Activated T-helper 1 cell treated with Interleukin-2 at 50 U/mL for 16 hours (primary cell): ENCODE measurements at places on chromosomes 3 and 15.

GRCh38 chr3:197542741-197543454 is 12.9 kb downstream of the BDH1 start:
- DNase-seq, result no peak

DNA sequence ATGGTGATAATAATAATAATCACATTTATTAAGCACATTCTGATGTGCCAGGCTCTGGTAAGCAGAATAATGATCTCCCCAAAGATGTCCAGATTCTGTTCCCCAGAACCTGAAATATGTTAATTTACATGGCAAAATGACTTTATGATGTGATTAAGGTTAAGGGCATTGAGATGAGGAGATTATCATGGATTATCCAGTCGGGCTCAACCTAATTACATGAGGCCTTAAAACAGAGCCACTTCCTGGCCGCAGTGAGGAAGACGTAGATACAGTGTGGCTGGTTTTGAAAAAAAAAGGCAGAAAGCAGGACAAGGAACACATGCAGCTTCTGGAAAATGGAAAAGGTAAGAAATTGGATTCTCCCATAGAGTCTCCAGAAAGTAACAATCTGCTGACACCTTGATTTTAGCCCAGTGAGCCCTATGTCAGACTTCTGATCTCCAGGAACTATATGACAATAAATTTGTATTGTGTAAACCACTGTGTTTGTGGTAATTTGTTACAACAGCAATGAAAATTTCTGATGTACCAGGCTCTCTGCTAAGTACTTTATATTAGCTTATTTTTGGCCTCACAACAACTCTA is 126.7 kb downstream of the ALCAM start:
- no peak for DNase-seq

- no peak for DNase-seq
Observed at GRCh38 chr15:81195339-81195864, 1.3 kb upstream of the IL16 start.

- DNase-seq, result no peak
Observed at GRCh38 chr15:44727485-44728231, 8.7 kb upstream of the TRIM69 start.

- DNase-seq, result no peak
Observed at GRCh38 chr15:82849556-82850512, 40.4 kb downstream of the WHAMM start.

DNA sequence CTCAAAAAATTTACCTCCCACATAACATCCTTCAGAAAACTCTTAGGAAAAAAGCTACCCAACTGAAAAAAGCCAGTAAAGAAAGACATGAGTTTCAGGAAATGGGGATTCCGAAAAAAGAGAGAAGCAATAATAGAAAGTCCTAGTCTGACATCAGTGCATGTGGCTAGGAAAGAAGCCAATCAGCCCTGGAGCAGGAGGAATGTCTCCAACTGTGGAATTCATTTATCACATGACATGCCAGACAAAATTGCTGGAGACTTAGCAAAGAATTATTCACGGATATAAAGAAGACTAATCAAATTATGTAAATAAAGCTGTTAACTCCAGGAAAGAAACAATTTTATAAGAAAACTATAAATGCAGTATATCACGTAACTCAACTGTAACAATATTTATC is 258.9 kb upstream of the RARB start:
- DNase-seq, result no peak

- DNase-seq, result no peak
Observed at GRCh38 chr15:65789105-65789504, 3.0 kb downstream of the DENND4A start.

DNA sequence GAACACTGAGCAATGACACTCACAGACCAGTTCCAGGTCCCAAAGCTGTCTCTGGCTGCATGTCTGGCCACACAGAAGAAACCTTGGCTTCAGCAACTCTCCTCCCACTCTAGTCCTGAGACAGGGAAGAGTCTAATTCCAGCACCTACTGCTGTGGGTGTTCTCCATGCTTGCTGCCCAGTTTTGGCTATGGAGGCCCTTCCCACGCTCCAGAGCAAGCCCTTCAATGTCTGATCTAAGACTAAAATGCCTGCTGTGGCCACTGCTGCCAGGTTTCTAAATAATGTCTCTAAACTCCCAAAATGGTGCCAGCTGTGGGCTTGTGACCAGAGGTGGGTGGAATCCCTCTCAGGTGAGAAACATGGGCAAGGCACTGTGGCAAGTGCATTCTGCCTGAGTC is 531.3 kb downstream of the GRM7 start:
- no peak for DNase-seq

GRCh38 chr15:91826443-91826842 is 27.1 kb upstream of the SLCO3A1 start:
- DNase-seq, result no peak

DNA sequence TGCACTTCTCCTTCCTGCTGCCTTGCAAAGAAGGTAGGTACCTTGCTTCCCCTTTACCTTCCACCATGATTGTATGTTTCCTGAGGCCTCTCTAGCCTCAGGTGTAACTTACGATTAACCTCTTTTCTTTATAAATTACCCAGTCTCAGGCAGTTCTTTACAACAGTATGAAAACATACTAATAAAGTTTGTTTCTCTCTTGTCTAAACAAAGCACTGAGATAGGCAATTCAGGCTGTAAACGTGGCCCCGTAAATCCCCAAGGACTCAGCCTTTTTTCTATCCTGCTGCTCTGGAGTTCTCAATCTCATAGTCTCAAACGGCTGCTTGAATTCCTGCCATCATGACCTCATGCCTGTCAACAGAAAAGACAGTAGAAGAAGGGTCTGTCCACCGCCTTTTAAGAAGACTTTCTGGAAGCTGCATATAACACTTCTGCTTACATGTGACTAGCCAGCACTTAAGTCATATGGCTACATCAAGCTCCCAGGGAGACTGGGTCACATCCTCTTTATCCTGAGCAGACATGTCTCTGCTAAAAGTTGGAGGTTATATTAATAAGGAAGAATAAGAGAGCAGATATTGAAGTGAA is 257.8 kb downstream of the EBLN2 start:
- no peak for DNase-seq

DNA sequence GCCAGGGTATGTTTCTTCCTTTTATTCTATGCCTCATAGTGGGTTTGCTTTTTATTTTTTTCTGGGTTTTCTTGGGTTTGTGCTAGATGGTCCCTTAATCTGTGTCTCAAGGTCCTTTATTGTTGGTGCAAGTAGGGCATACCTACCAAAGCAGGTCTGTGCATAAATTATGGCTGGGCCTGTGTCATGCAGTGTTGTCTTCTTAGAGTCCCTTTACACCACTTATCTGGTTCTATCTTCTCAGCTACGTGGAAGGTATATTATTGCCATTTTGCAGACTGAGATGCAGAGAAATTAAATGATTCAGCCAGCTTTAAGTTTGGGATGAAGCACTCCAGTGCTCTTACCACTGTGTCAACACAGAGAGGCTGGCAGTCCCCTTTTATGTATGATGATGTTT is 293.5 kb upstream of the SOX2 start:
- DNase-seq, result no peak

- no peak for DNase-seq
Observed at GRCh38 chr3:63875510-63875909, 11.8 kb downstream of the ATXN7 start.
